ENCODE measurements at places on chromosomes 1 and 21. TPM values are rescaled to one million over a fixed set of nuclear protein-coding genes. Genes with fewer than 3 reads are reported as not detected.

The OR2AK2 gene
- total RNA-seq, result not detected

The MARK1 gene
- 0.59 TPM for total RNA-seq

The MSH4 gene
- 0.59 TPM for total RNA-seq

The INSRR gene
- total RNA-seq, result not detected

The LCE1E gene
- 0.42 TPM for total RNA-seq

The PODN gene
- 1.5 TPM for total RNA-seq

The RSPH1 gene
- not detected for total RNA-seq

The ZNF687 gene
- total RNA-seq, result 13.1 TPM

The LCE1F gene
- total RNA-seq, result not detected

The C8B gene
- not detected for total RNA-seq

The OR2T11 gene
- total RNA-seq, result not detected

Measured in smooth muscle cell of the umbilical artery (primary cell).